ENCODE measurements at places on chromosomes 16 and 17. TPM values are rescaled to one million over a fixed set of nuclear protein-coding genes. Genes with fewer than 3 reads are reported as not detected.

DNA sequence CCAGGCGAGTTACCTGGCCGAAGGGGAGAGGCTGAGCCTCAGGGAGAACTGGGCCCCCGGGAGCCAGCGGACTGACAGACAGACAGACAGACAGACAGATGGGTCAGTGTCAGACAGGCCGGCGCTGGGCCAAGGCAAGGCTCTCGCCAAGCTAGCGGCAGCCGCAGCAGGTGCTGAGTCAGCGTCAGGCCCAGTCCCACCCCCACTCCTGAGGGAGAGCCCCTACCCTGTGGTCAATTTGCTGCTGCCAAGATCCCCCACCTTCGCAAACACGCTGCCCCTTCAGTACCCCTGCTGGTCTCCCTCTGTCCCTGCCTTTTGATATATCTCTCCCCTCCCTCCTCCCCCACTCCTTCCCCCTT is 1.5 kb downstream of the FGF11 start:
- DNase-seq: no peak

- DNase-seq: peak; percentile 72
Measured at GRCh38 chr17:75346906-75347305, 57.7 kb upstream of the SLC25A19 start.

- no peak for DNase-seq
Measured at GRCh38 chr16:79715061-79715460, 114.5 kb upstream of the MAF start.

PLEKHG4 gene
- total RNA-seq: 8.3 TPM

QPRT gene
- 3.6 TPM for total RNA-seq

CLEC3A gene
- not detected for total RNA-seq

ALOX15 gene
- total RNA-seq: not detected

Measured in IMR-90 (cell line).